Osteocyte (in vitro differentiated cells): ENCODE measurements at places on chromosomes 5 and 9. TPM values are rescaled to one million over a fixed set of nuclear protein-coding genes. Genes with fewer than 3 reads are reported as not detected.

GRCh38 chr5:100519075-100519474 lies 16.1 kb upstream of the FAM174A start:
- DNase-seq, result no peak

- DNase-seq, result no peak
These were observed 150.8 kb downstream of the MTRR start for GRCh38 chr5:8019719-8020218.

DNA sequence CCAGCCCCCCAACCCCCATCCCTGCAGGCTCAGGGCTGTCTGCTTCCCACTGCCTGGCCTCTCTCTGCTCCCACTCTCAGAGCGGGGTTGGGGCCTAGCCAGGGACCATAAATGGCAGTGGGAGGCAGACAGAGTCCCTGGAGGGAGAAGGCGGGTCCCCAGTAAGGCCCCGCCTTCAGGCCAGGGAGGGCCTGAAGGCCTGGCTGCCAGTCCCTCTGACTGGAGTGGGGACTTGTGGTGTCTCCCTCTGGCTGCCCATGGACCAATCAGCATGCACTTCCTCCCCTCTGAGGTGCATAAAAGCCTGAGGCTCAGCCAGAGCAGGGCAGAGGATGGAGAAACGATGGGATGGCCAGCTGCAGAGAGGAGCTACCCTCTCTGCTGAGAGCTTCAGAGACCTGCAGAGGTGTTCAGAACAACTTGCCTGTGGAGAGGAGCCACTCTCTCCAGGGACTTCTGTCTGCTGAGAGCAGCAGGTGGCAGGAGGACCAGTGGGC lies 2.7 kb upstream of the BTNL9 start:
- no peak for DNase-seq

DNA sequence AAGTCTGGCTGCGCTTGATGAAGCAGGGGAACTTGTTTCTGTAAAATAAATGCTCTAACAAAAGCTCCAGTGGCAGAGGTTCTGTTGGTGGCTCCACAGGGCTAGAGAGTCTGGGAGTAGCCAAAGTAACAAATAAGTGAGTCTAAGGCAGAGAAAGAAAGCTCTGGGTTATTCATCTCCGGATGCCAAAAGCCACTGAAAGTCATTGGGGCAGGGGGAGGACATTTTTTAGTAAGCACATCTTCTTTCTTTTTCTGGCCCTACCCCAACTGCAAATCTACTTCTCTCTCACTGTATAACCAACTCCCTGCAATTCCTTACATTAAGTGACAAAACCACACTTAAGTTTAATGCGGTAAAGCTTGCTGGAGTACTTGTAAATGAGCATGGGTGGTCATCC lies 141.6 kb downstream of the INSYN2B start:
- no peak for DNase-seq

- DNase-seq, result no peak
These were observed 400.8 kb upstream of the IRX4 start for GRCh38 chr5:2283481-2284045.

DNA sequence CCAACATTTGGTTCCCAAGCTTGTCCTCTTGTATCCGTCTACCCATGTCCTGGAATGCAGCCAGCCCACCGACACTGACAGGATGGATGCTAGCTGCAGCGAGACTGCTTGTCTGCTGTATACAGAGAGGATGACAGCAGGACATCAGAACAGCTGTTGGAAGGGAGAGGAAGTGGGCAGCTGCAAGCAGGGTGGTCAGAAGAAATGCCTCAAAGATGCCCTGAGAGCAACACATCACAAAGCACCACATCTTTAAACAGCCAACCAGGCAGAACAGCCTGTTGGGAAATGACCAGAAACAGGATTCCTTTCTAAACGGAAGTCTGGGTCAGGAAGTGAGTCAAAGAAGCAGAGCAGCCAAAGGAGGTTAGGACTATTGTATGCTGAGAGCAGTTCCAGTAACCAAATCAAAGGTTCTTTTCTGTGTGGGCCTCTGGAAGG lies 219.1 kb downstream of the NDUFS4 start:
- no peak for DNase-seq

Gene SPINK4
- total RNA-seq, result not detected in 2 replicates

Gene MCTP1
- total RNA-seq, result 0.50 and 0.67 TPM in 2 replicates

Gene ANKRD34B
- total RNA-seq, result not detected in 2 replicates

- DNase-seq, result no peak
These were observed 38.3 kb downstream of the DAPK1 start for GRCh38 chr9:87535817-87536539.

- no peak for DNase-seq
These were observed 97.2 kb downstream of the PCSK1 start for GRCh38 chr5:96335873-96336272.

Gene GPRIN1
- total RNA-seq, result 1.6 TPM in 2 replicates

- no peak for DNase-seq
These were observed 54.7 kb downstream of the SECISBP2 start for GRCh38 chr9:89372979-89373378.
